BJ (cell line): ENCODE measurements at places on chromosomes 4 and X.

DNA sequence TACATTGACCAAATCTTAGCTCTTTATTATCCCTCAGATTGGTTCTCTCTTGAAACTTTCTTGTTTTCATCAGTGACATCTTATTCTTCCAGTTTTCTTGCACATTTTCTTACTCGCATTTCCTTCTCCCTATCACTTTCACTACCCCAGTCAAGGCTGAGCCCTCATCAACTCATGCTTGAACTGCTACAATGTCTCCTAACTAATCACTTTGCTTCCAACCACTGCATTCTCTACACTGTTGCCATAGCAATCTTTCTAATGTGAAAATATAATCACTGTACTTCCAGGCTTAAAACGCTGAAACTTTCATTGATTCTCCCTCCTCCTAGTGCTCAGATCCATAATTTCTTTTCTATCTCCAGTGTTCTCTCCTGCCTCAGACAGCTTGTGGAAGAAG is 22.2 kb upstream of the LPAR4 start:
- no peak for DNase-seq

GRCh38 chrX:68048774-68049173 is 384.5 kb downstream of the OPHN1 start:
- DNase-seq = no peak

- DNase-seq = no peak
Observed at GRCh38 chr4:77856152-77856551, 6.5 kb upstream of the MRPL1 start.

- no peak for DNase-seq
Observed at GRCh38 chrX:72371405-72371804, 65.7 kb upstream of the CITED1 start.

DNA sequence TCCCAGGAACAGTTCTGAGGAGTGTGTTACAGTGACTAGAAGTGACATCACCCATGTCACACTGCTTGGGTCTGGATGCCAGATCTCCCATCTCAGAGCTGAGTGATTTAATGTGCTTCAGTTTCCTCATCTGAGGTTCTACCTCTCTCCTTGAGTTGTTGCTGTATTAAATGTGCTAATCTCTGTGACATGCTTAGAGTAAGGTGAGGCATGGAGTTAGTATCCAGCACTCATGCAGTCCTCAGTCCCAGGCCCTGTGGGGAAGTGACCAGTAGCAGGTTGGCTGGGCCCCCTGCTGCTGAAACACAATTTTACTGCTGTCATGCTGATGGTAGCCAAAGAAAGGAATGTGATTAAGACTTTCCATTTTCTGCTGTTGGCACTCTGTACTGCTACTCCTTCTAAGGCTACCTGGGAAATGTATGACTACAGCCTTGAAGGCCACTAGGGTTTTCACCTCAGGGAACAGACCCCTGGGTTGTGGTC is 639.6 kb downstream of the MID1IP1 start:
- no peak for DNase-seq

DNA sequence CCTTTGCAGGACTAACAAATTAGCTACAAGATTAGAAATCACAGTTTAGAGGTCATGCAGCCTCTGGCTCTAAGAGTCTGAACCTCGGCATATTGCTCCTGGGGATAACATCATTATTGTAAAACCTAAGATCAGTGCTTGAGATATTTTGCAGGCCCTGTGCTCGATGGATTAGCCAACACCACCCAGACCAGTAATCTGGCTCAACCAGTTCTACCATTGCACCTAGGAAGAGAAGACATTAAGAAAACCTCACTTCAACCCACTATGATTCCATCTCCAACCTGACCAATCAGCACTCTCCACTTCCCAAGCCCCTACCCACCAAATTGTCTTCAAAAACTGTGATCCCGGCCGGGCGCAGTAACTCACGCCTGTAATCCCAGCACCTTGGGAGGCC is 43.6 kb downstream of the WFS1 start:
- DNase-seq = no peak

DNA sequence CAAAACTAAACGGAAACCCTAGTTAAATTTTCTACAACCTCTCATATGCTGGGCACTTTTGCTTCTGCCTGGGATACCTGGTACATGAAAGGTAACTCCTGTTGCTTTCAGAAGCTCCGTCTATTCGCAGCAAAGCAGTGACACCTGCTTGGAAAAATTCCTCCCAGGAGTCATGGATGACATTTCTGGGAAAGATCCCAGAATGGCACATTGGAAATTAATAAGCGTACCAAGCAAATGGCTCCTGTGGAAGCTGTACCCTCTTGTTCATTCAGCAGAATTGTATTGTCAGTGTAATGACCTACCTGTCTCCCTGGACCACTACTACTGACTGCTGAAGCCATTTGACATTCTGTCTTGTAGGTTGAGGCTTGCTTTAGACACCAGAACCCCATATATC is 349.7 kb upstream of the NOCT start:
- no peak for DNase-seq

DNA sequence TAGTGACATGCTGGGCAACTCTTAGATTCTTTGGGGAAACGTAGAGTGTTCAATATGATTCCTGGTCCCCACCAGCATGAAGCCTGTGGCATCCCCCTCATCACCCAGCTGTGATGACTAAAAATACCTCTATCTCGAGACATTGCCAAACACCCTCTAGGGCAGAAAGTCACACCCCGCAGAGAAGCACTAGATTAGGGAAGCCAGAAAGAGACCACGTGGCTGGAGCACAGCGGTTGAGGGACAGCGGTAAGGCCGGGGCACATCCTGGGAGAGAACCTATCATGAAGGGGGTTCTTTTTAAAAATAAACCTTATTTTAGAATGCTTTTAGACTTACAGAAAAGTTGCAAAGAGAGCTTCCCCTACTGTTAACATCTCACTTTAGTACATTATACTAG is 11.0 kb downstream of the FAT1 start:
- DNase-seq = no peak

DNA sequence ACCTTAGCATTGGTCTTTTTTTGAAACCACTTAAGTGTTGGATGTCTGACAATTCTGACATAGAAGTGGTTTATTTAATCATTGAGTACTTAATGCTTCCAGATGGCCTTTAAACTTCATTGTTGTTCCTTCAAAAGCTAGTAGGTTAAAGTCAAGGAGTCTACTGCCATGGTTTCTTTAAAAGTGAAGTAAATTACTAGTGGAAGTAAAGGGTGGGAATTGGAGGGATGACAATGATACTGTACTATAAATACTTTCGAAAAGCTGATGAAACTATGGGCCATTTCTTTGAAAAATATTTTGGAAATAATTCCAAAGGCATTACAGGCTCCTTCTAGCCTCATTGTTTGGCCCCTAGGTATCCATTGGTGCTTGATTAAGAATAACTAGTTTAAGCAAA is 51.9 kb downstream of the ATP10D start:
- DNase-seq = no peak

- no peak for DNase-seq
Observed at GRCh38 chr4:183337349-183337748, 15.1 kb upstream of the CLDN24 start.

DNA sequence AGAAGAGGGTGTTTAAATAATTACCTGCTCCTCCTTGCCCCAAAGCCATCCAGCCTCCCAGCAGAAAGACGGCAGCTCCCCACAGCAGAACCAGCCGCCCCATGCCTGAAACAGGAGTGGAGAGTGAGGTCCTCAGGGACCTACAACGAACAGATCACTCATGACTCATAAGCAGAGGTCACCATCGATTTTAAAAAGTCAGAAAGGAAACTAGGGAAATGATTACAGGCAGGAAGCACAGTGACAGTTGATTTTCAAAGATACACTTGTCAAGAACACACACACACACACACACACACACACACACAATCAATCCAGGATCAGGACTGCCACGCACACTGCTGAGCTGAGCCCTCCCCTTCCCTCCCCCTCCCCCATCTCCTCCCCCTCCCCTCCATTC is at the start of gene CRLF2:
Gene CRLF2 (minus strand): TSS at position 118 of the 400 bp plus-strand sequence. CDS start 15 bp downstream, at position 103.
- DNase-seq = no peak

DNA sequence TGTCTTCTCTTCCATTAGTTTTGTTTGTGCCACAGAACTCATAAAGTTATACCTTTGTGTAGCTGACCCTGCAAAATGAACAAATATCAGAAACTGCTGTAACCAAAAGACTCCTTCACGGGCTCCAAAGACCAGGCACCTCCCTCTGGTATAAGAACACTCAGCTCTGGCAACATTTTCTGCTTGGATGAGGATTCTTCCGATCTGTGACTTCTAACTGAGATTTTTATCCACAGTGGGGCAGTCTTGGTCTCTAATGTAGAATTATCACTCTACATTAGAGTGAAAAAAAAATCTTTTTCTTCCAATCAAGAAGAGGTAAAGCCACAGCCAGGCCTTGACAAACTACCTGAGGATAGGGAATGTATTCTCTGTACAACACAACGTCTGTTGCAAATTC is 38.5 kb upstream of the PRSS48 start:
- no peak for DNase-seq

GRCh38 chrX:125398959-125399440 is 79.3 kb downstream of the TEX13C start:
- DNase-seq = no peak
